ENCODE measurements at places on chromosomes 2 and 18. TPM values are rescaled to one million over a fixed set of nuclear protein-coding genes. Genes with fewer than 3 reads are reported as not detected.
A peak's percentile ranks its signal among the peaks of the same experiment; 100 is the strongest.

DNA sequence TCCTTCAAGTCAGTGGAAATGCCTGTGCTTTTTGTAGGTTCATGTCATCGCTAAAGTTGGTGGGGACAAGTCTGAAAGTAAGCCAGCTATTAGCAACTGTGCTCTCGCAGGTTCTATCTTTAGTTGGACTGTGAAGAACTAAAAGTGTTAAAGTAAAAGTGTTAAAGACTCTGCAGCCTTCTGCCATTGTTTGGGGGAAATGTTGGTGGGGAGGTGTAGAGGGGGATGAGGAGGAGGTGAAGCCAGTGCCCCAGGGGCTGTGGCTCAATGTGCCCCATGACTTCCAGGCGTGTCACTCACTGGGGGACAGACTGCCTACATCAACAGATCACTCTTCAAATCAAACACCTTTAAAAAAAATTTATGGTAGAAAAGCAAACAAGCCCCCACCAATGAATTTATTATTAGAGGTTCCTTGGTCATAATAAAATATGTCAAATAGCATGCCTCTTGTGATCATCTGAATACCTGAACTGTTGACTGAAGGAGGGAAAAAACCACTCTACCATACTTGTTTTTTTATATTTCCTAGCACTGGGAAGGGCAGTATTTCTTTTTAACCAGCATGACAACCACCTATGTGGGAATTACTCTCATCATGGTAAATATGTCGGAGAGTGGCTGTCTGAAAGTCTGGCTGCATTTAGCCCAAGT lies 19.3 kb downstream of the TGFA start:
- no peak for DNase-seq
- H3K27ac ChIP-seq, result no peak overlapping the region
- H3K27me3 ChIP-seq, result peaks cover 2% of the 10 kb centered on the region
- peaks cover 22% of the 10 kb centered on the region for H3K36me3 ChIP-seq
- H3K4me1 ChIP-seq, result peaks cover 24% of the 10 kb centered on the region

DNA sequence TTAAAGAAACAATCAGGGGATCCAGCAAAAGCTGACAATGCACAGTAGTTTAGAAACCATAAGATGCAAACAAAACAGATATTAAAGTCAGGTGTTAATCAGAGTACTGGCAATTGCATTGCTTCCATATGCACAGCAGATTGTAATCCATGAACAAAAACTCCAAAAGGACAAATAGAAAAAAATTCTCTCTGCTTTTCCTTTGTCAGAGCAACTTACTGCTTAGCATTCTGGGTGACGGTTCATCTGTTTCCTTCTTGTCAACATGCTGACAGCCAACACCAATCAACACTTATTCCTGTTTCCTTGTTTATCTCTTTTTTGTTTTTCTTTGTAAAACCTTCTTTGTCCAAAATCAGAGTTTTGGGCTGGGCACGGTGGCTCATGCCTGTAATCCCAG lies 473.1 kb downstream of the XIRP2 start:
- H3K4me3 ChIP-seq, result no peak overlapping the region
- no peaks in the 10 kb centered on the region for H3K36me3 ChIP-seq
- DNase-seq, result no peak
- no peak overlapping the region for H3K27ac ChIP-seq
- H3K27me3 ChIP-seq, result peaks cover 1% of the 10 kb centered on the region

The MATN3 gene
- total RNA-seq, result 0.32 TPM

DNA sequence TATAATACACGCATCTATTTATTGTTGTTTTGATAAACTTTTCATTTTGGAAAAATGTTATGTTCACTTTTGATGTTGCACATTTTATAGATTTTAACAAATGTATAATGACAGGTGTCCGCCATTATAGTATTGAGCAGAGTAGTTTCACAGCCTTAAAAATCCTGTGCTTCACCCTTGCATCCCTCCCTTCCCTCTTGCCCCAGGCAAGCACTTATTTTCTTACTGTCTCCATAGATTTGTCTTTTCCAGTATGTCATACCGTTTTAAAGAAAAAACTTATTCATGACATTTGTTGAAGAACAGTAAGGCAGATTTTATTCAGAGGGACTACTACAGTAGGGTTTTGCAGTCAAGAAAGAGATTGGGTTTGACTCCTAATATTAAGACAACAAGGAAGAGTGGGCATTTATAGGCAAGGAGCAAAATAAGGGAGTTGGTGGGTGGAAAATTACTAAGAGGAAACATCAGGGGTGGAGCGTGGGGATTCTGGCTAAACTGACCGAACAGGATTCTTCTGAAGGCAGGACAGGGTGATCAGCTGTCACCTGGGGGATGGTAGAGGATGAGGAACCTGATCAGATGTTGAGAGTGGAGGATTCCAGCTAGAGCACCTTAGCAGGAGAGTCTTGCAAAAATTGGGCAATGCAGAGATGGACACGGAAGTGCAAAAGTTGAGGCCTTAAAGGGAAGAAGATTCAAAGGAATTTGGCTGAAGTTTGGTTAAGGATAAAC lies 108.8 kb downstream of the NCK2 start:
- peaks cover 5% of the 10 kb centered on the region for H3K36me3 ChIP-seq
- peaks cover 29% of the 10 kb centered on the region for H3K4me1 ChIP-seq
- H3K27ac ChIP-seq, result no peak overlapping the region
- DNase-seq, result no peak

The BOLL gene
- not detected for total RNA-seq

- no peak overlapping the region for H3K4me3 ChIP-seq
- H3K27ac ChIP-seq, result no peak overlapping the region
- no peak for DNase-seq
Measured at GRCh38 chr2:53210538-53210937, 557.1 kb upstream of the CHAC2 start.

DNA sequence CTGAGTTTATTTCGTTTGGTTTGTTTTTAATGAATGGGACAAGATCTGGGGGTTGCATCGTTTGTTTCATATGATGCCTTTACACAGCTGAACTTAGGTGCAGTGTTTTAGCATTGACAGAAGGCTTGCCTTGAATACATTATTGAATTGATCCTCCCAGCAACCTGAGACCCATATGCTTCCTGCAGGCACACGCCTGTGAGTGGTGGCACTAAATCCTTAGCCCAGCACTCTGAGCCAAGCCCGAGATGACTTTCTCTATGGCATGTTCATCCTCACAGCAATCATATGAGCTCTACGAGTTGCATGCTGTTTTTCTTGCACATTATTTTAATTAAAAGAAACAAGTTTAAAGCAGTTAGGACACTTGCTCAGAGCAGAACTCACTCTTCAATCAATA lies 47.8 kb upstream of the AGAP1 start:
- H3K27ac ChIP-seq, result peak overlapping the region; percentile 66
- peaks cover 3% of the 10 kb centered on the region for H3K27me3 ChIP-seq
- no peak for DNase-seq
- no peak overlapping the region for H3K4me3 ChIP-seq

Measured in glutamatergic neuron (in vitro differentiated cells).